ENCODE measurements at places on chromosomes 6 and 20. TPM values are rescaled to one million over a fixed set of nuclear protein-coding genes. Genes with fewer than 3 reads are reported as not detected.

GRCh38 chr6:46909371-46909770, 12.4 kb downstream of the ADGRF5 start:
- DNase-seq, result no peak

GRCh38 chr6:14841901-14842421, 403.9 kb upstream of the JARID2 start:
- peak; percentile 68 for DNase-seq

Gene TREML2
- total RNA-seq, result not detected

DNA sequence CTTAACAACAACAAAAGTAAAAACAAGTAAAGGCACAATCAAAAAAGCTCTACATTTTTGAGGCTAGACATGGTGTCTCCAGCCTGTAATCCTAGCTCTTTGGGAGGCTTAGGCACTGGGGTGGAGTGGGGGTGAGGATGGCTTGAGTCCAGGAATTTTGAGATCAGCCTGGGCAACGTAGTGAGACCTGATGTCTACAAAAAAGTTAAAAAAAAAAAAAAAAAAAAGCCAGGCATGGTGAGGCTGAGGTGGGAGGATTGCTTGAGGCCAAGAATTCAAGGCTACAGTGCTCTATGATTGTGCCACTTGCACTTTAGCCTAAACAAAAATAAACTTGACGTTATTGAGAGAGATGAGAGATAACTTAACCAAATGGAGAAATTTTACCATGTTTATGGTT, 60.1 kb downstream of the QKI start:
- no peak for DNase-seq

DNA sequence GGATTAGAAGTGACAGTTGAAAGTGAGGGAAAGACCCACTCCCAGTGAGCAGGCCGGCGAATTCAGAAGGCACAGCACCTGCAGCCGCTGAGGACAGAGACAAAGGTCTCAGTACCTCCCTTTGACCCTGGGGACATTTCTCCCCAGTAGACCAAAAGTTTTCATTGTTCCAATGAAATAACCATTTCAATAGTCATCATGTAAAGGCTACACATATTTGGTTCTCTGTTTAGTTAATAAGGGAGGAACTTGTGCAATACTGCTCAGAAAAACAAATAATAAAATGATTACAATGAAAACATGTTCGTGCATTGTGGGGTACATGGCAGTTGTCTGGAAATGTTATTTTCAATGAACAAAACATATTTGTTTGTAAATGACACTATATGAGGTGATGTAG, 52.5 kb downstream of the EDN1 start:
- DNase-seq, result no peak

GRCh38 chr6:94341173-94341572, 921.8 kb upstream of the EPHA7 start:
- no peak for DNase-seq

Gene RAET1G
- total RNA-seq, result not detected

- no peak for DNase-seq
Observed at GRCh38 chr6:118171852-118172251, 264.8 kb downstream of the SLC35F1 start.

GRCh38 chr6:31586008-31586407, at the start of gene LST1:
TSS of gene LST1 (plus strand) at chr6:31586277. CDS start at chr6:31587300, 1,023 bp downstream.
- DNase-seq, result no peak
